Large intestine (tissue), 12 donors: ENCODE measurements at places on chromosomes 11 and 22.

- no peak for DNase-seq
These were observed 74.7 kb upstream of the APOA1 start for GRCh38 chr11:116911976-116912734.

DNA sequence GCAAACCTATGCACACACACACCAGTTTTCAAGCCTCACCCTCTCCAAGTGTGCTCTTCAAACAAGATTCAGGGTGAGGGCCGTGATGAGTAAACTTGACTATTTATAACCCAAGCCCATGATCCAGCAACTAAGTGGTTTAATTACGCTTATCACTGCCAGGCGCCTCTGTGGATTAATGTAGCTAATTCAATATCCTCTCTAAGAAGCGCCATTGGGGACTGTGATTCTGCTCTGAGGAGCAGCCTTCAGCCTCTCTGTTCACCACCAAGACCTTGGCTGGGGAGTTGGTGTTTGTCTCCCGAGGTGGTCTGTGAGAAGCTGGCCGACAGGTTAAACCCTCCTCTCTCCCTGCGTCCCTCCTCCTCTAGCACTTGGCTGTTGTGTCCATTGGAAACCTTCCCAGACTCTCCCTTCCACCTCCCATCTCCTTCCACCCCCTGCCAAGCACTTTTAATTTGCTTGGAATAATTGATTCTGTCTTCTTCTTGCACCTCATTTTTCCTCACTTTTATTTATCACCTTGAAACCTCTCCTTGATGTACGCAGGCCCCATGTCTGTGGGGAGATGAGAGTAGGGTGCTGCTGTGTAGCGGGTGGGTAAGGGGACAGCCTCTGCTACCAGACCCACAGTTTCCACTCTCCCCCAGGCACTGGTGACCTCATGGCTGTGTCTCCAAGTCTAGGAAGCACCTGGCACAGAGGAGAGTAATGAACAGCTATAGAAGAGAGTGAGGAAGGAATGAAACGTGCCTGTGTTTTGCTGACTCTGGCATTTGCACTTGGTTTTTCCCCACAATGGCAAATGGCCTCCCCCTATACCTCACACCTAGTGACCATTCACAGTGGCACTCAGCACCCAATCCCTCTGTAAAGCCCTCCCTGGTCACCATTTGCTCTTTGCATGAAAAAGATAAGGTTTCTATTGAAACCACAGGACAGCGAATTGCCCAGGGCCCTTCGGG, 236.6 kb downstream of the GRIK4 start:
- no peak for DNase-seq

GRCh38 chr11:33021937-33022336, 6.3 kb downstream of the DEPDC7 start:
- DNase-seq = peak; percentile 41

DNA sequence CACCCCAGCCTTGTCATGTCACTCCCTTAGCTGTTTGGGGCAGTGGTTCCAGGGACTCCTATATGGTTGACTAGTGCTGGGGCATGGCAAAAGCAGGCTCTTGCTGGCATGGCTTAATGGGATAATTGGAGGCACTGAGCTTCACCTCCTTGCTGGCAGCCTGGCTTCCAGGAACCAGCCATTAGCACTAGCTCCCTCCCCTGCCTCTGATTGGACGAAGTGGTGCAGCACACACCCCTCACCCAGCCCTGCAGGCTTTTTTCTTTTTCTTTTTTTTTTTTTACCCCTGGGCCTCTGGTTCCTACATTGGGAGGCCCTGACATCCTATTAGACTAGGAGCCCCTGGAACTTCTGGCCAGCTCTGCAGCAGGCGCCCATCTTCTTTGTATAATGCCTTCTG, 18.6 kb downstream of the PHLDB1 start:
- no peak for DNase-seq

- DNase-seq = no peak
These were observed 28.0 kb downstream of the TST start for GRCh38 chr22:36991206-36991605.
